Mesenteric fat pad (tissue), 1 donor: ENCODE measurements at places on chromosomes 16 and 17. TPM values are rescaled to one million over a fixed set of nuclear protein-coding genes. Genes with fewer than 3 reads are reported as not detected.

DNA sequence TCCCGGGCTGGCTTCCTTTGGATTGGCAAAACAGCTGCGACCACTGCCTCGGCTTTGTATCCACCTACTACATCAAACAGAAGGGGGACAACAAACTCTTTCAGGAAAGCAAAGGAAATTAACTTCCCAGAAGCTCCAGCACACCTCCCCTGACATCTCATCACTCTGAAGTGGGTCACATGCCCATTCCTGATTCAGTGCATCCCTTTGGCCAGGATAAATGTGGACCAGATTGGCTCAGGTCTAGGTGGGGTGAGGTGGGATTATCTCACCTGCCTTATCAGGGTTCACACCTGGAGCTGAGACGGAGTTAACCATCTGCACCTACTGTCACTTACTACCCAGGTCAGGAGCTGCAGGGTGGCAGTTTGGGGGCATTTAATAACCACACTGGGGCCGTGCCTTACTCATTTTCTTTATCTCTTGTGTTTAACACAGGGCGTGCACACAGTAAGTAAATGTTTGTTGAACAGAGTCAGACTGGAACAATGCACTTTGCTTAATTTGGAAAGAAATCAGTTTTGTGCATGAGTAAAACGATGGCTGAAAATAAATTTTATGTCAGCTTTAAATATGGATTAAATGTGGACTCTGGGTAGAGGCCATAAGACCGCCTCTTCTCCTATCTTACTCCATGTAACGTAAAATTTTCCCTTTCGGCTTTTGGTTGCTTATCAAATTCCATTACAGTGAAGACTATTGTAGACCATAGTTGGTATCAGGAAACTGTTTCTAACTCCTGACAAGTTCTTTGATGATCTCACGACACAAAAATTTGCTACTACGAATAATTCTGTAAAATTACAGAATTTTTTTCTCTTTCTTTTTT lies 36.0 kb downstream of the IQCK start:
- no peak for DNase-seq

DNA sequence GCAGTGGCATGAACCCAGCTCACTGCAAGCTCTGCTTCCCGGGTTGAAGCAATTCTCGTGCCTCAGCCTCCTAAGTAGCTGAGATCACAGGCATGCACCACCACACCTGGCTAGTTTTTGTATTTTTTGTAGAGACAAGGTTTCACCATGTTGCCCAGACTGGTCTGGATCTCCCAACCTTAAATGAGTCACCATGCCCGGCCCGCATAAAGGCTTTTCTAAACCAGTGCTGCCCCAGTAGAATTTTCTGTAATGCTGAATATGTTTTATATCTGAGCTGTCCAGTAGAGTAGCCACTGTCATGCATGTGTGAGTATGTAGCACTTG lies 36.9 kb upstream of the WSB1 start:
- no peak for DNase-seq

GRCh38 chr17:37373530-37374159 lies 2.1 kb upstream of the C17orf78 start:
- DNase-seq, result no peak

DNA sequence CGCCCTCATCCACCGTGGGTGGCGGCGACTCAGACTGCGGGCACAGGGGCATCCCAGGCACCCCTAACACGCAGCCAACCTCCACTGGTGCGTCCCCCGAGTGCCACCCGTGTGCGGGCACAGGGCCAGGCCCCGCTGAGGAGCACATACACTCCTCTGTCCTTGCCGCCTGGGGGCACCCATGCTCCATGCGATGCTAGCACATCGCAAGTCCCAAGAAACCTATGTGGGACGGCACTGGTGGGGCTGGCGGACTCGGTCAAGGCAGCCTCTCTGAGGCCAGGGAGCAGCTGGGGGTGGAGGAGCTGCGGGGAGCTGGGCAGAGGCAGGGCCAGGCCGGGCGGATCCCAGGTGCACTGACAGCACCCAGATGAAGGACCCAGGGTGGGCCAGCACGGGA lies 4.0 kb downstream of the ZNF598 start:
- DNase-seq, result no peak

DNA sequence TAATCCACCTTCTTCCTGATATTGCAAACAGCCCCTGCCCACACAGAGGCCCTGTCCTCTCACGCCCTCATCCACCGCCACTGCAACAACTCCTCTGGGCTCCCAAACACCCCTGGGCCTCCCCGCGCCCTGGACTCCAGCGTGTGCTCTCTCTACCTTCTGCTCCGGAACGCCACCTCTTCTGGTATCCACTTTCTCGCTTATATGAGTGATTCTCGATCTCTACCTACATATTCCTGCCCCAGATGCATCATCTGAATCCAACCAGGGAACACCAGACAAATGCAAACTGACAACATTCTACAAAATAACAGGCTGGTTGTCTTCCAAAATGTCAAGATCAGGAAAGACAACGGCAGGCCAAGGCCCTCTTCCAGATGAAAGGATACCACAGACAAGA lies 19.0 kb downstream of the CAMKK1 start:
- no peak for DNase-seq

DNA sequence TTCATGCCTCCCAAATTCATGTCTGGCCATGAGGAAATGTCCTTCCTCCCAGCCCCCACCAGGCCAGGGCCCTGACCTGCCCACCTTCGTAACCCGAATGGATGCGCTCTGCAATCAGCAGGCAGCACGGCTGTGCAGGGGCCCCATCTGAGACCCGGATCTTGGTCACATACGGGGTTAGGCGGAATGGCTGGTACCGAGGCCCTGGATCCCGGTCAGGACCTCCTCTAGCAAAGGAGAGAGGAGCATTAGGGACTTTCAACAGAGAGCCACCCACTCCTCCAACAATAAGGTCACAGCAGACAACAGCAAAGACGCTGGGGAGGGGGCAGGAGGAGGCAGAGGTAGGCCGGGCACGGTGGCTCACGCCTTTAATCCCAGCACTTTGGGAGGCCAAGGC lies 3.6 kb downstream of the PER1 start:
- no peak for DNase-seq

DNA sequence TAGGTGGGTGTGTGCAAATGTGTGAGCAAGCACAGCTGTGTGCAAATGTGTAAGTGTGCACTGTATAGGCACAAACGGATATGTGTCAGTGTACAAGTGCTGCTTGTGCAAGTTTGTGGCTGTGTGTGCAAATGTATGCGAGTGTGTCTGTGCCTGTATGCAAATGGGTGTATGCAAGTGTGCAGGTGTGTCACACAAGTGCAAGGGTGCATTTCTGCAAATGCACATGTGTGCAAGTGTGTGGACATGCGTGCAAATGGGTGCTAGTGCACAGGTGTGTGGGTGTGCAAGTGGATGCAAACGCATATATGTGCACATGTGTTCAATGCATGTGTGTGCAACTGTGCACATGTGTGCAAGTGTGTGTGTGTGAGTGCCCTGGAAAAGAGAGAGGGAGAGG lies 76.5 kb upstream of the TNRC6C start:
- DNase-seq, result no peak

DNA sequence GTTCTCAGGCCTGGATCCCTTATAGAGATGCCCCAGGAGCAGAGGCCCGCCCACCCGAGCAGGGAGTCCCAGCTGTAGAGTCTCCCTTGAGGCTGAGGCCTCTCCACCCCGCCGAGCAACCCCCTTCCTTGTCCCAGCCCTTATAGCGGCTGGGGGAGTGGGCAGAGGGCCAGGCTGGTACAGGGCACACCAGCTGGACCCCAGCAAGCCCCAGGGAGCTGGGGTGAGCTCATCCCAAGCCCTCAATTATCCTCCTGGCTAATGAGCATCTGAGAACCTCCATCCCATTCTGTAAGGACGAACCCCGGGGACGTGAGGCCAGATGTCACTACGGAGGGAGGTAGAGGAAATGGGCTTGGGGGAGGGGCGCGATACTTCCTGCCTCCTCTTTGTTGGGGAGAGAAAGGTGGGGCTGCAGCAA lies 3.2 kb upstream of the SNN start:
- no peak for DNase-seq

DNA sequence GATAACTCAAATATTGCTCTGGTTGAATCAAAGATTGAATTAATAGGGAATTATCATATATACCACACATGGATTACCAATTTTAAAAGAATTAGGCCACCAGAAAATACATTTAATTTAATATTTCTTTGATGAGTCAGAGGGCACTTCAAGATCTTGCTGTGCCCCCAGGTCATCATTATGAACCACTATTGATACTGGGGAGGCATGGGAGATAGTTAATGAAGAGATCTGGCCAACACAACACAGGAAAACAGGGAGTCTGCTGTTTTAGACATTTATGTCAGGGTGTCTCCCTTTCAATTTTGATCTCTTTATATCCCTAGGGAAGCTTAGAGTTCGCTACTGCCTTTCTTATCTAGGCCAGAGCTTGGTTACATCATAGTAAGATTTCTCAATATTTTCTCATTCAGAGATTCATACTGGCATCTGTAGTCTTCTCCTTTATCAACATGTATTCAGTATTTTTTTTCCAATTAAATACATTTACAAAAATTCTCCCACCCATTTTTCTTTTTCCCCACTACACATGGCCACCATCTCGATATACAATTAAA lies 158.3 kb upstream of the ZFHX3 start:
- no peak for DNase-seq

- no peak for DNase-seq
Observed at GRCh38 chr17:29645515-29646051, 22.9 kb upstream of the CORO6 start.

- DNase-seq, result no peak
Observed at GRCh38 chr17:194828-195602, 13.6 kb upstream of the DOC2B start.

GRCh38 chr16:787978-788398 lies at the start of gene RPUSD1:
Gene RPUSD1, minus strand, starts transcription at chr16:788381. Its CDS starts 644 bp downstream, at chr16:787737.
- DNase-seq, result no peak

DNA sequence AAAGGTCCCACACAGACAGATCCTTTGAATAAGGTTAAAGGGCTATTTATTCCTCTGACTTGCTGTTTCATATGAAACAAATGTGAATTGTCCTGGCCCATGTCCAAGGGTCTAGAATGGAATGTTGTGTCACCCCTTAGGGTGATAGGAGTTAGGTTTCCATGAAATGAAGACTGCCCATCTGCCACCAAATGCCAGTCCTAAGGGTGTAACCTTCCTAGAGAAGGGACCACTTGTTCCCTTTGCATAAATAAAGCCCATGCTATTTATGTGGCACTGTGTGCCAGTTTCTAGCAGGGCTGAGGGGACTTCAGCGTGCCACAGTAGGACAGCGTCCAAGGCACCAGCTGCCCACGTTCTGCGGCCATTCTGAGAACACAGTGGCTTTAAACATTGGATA lies 171.3 kb downstream of the ABCA8 start:
- no peak for DNase-seq

DNA sequence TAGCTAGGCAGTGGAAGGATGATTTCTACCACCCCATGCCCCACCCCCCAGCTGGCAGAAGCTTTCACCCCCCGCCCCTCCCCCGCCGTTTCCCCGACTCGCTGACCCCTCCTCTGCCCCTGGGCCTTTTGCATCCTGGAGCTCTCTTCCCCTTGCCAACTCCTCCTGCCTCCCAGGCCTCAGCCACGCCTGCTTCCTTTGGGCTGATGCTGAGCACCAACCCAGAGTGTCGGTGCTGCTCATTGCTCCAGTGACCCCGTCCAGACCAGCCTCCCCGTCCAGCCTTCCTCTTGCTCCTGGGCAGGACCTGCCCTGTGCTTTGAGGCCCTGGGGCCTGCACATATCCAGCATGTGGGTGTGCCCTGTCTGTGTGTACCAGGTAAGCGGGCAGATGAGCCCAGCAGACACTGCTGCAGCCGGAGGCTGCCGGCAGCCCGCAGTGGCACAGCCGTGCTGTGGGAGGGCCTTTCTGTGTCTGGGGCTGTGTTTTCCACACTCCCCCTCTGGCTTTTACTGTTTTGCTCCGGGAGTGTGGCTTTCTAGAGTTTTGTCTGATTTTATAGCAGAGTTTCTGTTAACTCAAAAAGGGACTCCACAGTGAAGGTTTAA lies 72.9 kb downstream of the JPH3 start:
- no peak for DNase-seq

GRCh38 chr16:35908942-35909341 lies 2449.5 kb downstream of the TP53TG3F start:
- DNase-seq, result no peak

DNA sequence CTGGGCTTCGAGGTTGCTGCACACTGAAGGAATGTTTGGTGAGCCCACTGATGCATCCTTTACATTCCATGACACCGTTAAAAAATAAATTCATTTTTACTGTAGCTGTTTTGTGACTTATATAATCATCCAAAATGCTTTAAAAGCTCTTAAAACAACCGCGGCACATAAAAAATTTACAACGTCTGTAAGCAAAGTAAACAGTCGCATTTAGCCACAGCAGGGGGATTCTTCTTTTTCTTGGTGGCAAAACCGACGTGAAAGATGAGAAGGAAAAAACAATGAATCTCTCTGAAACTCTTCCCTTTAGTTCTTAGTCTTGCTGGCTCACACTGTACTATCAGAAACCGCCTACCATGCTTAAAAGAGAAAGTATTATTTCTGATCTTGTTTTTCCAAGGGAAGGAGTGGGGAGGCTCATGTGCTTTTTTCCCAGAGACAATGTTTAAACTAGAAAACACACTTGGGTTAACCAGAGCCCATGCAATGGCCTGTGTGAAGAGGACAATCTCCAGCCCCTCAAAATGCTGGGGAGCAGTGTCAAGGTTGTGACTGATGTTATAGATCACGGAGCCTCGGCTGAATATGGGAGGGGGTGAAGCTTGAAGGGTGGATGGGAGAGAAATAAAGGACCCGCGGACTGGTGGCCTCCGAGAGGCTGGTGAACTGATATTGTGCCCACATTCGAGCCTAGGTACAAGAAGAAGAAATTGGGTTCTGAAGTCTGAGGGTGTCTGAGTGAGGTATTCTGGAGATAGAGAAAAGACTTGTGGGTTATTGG lies 91.1 kb downstream of the IRF8 start:
- peak; percentile 49 for DNase-seq

DNA sequence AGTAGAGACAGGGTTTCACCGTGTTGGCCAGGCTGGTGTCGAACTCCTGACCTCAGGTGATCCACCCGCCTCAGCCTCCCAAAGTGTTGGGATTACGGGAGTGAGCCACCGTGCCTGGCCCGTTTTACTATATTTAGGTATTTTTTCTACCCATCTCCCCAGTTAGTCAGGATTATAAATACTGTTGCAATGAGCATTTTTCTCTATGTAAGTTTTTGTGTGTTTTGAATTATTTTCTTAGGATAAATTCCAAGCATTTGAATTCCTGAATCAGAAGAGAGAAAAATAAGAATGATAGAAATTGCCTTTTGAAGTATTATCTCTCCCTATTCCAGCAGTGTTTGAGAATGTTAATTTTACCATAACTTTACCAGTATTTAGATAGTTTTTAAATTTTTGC lies 36.6 kb downstream of the KIAA0513 start:
- no peak for DNase-seq

HIC1 gene
- 34.4 TPM for total RNA-seq

CLDN9 gene
- total RNA-seq, result not detected

PNMT gene
- total RNA-seq, result 0.35 TPM

CHST4 gene
- total RNA-seq, result 0.26 TPM

NPIPA3 gene
- total RNA-seq, result 4.1 TPM

KRT32 gene
- total RNA-seq, result not detected

PRRT2 gene
- 1.5 TPM for total RNA-seq

C1QTNF8 gene
- total RNA-seq, result not detected

ARL16 gene
- total RNA-seq, result 25.0 TPM
